ENCODE measurements at places on chromosomes 5 and 9. TPM values are rescaled to one million over a fixed set of nuclear protein-coding genes. Genes with fewer than 3 reads are reported as not detected.

The RASGRF2 gene
- polyA plus RNA-seq = 0.42 TPM

The RNF180 gene
- 6.0 TPM for polyA plus RNA-seq

The PGM5 gene
- polyA plus RNA-seq = not detected

The EEIG1 gene
- polyA plus RNA-seq = 6.7 TPM

The CCL19 gene
- not detected for polyA plus RNA-seq

The ENHO gene
- 172 TPM for polyA plus RNA-seq

The TEK gene
- polyA plus RNA-seq = not detected

The PTPA gene
- polyA plus RNA-seq = 50.5 TPM

The ZNF366 gene
- not detected for polyA plus RNA-seq

The LAMC3 gene
- 0.04 TPM for polyA plus RNA-seq

The ANXA2R gene
- not detected for polyA plus RNA-seq

The LCN12 gene
- polyA plus RNA-seq = 2.9 TPM
